NCI-H1930 (cell line): ENCODE measurements at places on chromosomes 7 and 10.

DNA sequence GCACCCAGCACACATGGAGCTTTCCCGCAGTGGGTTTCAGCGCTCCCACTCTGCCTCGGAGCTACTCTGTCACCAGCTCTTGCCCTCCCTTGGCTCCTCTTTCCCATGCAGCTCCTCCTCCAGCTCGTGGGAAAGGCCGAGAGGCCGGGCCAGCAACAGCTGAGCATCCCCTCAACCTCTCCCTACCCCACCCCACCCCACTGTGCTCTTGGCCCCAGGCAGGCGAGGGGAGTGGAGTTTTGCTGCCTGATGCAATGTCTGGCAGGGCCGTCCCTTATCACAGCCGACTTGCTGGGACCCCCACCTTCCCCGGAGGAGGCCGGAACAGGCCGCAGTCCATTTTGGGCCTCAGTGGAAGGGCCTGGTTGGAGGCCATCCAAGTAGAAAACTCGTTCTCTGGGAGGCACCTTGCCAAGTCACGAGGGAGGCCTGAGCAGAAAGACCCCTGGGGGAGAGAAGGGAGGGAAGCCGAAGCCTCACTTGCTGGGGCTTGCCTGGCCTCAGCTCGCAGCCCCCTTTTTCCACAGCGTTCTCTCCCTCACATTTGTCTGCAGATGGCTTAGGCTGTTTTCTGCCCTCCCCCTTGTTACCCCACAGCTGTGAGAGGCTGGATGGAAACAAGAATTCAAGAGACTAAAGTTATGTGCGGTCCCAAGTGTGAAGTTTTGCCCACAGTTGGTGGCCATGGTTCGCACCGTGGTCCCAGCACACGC is 35.3 kb downstream of the CHST3 start:
- no peak for DNase-seq

DNA sequence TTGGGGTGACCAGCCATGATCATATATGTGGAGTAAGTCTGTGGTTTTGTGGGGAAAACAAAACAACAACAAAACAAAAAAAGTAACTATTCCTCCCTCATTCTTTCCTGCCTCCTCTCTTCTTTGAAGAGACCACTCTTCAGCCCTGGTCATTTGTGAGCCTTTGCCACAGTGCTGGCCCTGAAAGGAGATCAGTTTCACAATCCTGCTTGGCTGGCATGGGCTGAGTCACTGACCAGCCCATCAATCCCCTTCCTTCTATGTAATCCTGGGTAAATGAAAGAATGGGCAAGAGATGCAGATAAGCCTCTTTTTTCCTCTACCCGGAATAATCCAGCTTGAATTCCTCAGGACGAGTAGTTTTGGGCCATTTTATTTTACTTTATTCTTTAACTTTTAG is 13.6 kb downstream of the CSTF2T start:
- DNase-seq = no peak

DNA sequence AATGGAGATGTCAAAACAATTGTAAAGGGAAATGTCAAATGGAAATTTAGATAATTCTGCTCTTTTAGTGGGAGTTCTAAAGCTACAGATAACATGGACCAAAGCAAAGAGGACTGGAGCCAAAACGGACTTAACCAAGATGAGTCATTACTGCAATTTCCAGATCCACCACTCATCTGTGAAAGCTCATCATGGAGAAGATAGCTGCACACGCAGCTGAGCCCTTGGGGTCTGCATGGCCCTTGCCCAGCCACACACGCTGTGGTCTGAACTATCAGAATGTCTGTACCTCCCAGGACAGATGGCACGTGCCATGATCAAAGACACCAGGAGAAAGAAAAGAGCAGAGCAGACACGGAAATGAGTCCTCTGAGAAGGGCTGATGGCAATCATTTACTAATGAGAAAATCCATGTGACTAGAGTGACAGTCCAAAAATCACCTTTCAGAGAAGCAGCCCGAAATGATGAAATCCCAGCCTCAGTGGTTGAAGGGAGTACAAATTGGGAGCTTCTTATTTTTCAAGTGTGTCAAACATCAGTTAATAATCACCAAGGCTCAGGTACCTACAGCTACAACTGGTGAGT is 177.9 kb upstream of the MGMT start:
- DNase-seq = no peak

GRCh38 chr7:144105211-144105610 is 4.2 kb upstream of the OR2A2 start:
- no peak for DNase-seq

- DNase-seq = no peak
Observed at GRCh38 chr10:17181110-17181509, 20.4 kb downstream of the TRDMT1 start.

GRCh38 chr10:133072196-133072595 is 15.5 kb upstream of the ADGRA1 start:
- no peak for DNase-seq

DNA sequence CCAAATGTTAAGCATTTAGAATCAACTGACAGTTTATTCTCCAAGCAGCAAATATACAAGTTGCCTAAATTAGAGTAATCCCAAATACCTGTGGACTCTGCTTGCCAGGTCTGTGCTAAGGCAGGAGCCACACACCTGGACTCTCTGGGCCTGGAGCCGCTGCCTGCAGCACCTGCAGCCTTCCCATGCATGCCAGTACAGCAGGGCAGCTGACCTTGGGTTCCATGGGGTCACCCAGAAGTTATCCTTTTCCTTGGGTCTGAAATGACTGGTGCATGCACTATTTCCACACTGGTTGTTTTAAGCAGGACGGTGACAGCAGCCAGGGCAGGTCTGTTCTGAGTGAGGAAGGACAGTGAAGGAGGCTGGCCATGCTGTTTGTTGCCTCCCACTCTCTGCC is 573.2 kb downstream of the GLRX3 start:
- no peak for DNase-seq

DNA sequence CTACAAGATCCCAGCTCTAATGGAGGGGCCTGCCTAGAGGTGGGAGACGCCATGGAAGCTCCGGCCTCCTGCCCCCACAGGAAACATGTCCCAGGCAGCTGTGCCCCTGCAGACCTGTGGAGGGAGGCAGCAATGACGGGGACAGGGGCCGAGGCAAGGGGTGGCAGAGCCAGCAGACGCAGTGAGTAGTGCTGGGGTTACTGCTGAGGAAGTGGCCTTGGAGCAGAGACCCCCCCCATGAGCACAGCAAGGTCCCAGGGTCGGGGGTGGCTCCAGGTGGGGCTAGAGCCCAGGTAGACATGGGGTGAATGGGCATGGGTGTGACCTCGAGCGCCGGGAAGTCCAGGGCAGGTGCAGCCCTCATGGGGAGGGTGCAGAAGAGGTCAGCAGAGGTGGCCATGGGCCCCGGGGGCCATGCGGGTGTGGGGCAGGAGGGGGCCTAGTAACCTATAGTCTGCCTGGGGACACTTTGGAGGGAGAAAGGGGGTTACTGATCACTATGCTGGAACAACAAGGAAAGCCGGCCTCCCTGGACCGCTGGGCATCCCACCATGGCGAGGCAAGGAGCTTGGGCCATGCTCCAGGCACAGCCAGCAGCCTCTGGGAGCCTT is 45.5 kb downstream of the JAKMIP3 start:
- DNase-seq = no peak

DNA sequence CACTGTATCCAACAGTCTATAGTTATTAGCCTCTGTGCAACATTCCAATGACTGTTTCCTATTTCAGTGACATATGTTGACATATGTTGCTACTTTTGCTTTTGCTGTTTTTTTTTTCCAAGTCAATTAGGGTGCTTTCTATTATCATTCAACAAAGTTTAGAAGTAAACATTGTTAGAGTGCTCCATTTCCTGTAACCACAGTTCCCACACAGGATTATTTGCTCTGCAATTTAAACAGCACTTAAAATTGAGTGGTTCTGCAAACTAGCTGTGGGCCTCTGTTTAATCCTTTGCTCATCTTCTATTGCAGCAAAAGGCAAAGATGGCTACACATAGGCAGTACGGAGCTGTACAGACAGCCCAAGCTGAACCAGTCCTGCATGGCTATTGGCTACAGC is 46.5 kb upstream of the PTN start:
- DNase-seq = no peak

- no peak for DNase-seq
Observed at GRCh38 chr10:96254976-96255375, 16.4 kb downstream of the BLNK start.
